ENCODE measurements at places on chromosomes 2 and 18. TPM values are rescaled to one million over a fixed set of nuclear protein-coding genes. Genes with fewer than 3 reads are reported as not detected.
A peak's percentile ranks its signal among the peaks of the same experiment; 100 is the strongest.

SLC4A5 gene
- not detected for total RNA-seq

THOC1 gene
- 35.8 TPM for total RNA-seq

ITGAV gene
- 104 TPM for total RNA-seq

DNA sequence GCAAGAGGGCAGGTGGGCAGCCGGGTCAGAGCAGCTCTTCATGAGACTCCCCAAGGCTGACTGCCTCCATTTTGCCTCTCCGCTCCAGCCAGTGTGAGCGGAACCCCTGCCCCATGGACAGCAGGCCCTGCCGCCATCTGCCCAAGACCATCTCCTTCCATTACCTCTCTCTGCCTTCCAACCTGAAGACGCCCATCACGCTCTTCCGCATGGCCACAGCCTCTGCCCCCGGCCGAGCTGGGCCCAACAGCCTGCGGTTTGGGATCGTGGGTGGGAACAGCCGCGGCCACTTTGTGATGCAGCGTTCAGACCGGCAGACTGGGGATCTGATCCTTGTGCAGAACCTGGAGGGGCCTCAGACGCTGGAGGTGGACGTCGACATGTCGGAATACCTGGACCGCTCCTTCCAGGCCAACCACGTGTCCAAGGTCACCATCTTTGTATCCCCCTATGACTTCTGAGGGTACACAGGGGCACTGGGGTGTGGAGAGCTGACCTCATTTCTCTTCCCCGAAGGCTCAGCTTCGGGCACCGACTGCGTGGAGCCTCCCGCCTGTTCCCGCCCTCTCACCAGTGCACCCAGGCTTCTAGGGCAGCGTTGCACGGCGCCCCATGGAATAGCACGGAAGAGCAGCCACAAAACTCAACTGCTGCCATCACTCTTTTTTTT is 49.0 kb downstream of the FBLN7 start:
- no peak for DNase-seq

GRCh38 chr2:227374158-227374557 is 4.9 kb downstream of the TM4SF20 start:
- no peak for DNase-seq

GRCh38 chr2:33796511-33796910 is 197.4 kb upstream of the FAM98A start:
- no peak for DNase-seq

GRCh38 chr18:70149616-70150301 is 55.7 kb downstream of the RTTN start:
- DNase-seq, result no peak

DNA sequence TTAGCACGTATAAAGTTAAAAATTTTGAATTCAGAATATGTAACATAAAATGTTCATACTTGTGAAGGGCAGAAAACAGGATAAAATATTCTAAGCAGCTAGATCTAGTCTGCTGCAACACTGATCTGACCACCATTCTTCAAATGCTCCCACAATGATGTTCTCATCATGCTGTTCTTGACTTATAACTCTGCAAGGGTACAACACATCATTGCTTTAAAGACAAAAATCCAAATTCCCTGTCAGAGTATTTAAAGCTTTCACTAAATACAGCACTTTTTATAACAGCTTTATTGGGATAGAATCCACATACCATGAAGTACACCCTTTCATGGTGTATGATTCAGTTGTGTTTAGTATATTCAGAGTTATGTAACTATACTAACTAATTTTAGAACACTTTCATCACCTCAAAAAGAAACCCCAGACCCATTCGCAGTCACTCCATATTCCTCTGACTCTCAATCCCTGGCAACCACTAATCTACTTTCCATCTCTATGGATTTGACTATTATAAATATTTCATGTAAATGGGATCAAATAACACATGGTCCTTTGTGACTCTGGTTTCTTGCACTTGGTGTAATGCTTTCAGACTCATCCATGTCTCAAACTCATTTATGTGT is 56.4 kb downstream of the MAP4K3 start:
- peak; percentile 43 for DNase-seq

Measured in LHCN-M2 (cell line).